ENCODE measurements at places on chromosomes 1 and 21.

DNA sequence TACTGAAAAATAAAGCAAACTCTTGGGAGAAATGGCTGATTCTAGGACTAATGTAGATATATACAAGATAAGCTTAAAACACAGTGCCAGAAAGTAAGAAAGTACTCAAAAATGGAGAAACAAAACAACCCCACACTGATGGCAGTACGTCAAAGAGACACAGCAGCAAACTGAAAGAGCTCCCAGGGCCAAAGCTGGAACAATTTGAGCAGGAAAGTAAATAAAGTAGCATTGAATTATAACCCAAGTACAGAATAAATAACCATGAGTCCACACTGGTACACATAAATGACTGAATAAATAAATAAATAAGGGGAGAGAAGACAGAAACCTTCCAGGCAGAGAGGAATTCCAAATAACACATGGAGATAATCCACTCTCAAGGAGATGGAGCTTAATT, 120.9 kb downstream of the GLUL start:
- DNase-seq = no peak

- no peak for DNase-seq
Measured at GRCh38 chr1:169133801-169134502, 27.5 kb downstream of the ATP1B1 start.

DNA sequence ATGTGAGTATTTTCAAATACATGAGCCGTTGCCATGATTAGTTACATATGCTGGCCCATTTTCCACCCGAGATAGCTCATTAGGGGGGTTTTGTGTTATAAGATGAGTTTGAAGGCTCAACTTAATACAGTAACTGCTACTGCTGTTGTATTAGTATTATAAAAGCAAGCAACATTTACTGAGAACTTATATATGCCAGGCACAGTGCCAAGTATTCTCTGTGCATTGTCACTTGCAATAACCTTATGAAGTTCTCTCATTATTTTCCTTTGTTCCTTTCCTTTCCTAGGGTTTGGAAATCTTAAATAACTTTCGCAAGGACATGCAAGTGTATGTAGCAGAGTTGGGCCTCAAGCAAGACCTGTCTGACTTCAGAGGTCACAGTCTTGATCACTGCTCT, 107.9 kb downstream of the RYR2 start:
- DNase-seq = no peak

DNA sequence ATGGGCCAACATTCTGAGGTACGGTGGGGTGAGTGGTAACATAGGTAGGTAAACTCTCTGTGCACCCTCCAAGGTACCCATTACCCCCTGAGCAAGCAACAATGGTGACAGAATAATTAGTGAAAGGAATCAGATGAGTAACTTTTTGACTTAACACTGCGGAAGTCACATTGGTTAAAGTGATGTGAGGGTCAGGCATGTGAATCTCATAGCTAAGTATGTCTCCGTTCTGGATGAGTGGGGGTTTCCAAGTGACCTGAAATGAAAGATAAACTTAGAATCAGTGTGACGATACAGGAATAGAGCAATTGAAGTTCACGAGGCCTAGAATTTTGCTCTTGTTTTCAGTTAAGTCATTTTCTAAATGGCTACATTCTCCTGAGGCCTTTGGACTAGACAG, 311.7 kb downstream of the KCTD3 start:
- DNase-seq = no peak

- DNase-seq = no peak
Measured at GRCh38 chr1:230891413-230891812, 23.1 kb upstream of the C1orf198 start.

- DNase-seq = no peak
Measured at GRCh38 chr1:221187174-221187573, 307.9 kb downstream of the HLX start.

- DNase-seq = no peak
Measured at GRCh38 chr1:94514095-94514727, 27.3 kb downstream of the F3 start.

- DNase-seq = no peak
Measured at GRCh38 chr1:78668427-78668826, 18.8 kb downstream of the IFI44 start.

GRCh38 chr1:9350013-9350908, 57.6 kb downstream of the SPSB1 start:
- DNase-seq = no peak

DNA sequence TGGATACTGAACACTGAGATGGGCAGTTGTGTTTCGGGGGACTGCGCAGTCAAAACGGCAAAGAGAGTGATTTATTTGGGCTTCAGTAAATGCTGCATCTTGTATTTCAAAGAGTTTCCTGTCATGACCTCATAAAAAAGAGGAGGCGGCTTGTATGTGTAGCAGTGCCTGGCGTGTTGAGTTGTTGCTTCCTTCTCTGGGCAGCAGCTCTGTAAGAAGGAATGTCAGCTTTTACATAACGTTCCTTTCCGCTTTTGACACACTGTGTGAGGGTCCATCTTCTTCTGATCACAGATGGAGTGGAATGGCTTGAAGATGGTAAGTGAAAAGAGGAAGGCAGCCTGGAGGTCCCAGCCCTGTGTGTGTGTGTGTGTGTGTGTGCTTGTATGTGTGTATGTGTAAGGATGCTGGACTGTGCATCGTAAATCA, 941 bp downstream of the ELAVL4 start:
- no peak for DNase-seq

GRCh38 chr1:96002201-96002600, 719.4 kb upstream of the PTBP2 start:
- no peak for DNase-seq

- no peak for DNase-seq
Measured at GRCh38 chr1:236759252-236759859, 35.7 kb upstream of the MTR start.
